ENCODE measurements at places on chromosomes 3 and 15.

DNA sequence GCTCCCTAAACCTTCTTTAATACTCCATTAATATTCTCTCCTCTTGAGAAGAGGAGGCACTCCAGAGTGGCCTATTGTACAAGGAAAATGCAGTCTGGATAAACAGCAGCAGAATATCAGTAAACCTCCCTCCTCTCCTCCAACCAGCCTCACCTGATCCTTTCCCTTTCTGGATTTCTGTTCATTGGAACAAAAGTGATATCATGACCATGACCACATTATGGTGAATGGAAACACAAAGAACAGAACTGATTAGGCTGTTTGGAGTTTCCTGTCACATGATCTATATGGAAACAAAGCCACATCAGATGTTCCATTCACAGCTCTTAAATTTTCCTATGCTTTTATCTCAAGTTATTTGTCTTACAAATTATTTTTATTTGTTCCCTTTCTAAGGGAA, 14.6 kb downstream of the C2CD4B start:
- DNase-seq: no peak

DNA sequence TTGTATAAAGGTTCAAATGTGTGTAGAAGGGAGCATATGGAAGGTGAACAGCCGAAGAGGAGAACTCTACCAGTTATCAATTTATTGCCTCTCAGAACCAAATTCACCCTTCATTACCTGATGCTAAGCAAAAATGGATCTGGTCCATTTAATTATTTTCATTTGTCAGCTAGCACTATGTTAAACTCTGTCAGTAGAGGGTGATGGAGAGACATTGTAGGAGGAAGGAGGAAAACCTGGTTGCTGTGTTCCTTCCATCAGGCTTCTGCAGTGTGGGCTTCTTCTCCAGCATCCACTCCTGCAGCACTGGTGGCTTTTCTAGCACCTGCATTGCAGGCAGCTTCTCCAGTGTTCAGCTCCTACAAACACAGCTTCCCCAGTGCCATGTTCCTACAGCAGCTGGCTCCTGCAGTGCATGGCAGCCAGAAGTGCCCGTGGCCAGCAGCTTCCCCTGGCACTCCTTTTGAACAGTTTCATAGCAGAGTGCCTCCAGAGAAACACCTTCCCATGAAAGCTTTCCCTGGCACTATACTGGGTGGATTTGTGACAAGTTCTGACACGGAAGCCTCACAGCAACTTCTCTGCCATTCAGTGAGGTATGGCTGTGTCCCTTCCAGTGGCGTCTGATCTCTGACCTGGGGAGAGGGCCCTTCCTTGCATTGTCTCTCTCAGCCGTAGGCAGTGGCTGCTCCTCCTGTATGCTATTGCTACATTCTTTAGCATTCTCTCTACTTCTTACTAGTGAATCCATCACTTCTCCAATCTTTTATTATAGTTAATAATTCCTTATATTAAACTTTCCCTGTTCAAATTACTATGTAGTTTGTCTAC, 14.6 kb upstream of the IL17RD start:
- no peak for DNase-seq

DNA sequence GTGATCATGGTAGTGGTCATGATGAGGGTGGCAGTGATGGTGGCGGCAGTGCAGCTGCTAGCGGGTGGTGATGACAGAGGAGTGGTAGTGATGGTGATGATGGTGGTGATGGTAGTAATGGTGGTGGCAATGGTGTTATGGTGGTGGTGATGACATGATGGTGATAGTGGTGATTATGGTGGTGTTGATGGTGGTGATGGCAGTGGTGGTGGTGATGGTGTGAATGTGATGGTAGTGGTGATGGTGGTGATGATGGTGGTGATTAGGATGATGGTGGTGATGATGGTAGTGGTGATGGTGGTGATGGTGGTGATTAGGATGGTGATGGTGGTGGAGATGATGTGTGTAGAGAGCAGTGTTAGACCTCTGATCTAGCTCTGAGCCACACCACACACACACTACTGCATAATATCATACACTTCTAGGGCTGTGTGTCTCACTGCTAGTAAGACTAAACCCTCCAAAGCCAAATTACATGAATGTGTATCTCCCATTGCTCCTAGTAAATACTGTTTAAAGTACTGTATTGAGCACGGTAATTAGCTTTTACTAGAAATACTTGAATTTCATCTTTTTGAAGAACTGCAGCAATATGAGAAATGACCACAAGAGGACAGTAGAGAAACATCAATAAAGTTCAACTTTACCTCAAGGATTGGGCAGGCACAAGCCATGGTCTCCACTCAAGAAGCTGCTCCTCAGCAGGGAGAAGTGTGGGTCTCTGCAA, 28.8 kb downstream of the TMED3 start:
- DNase-seq: no peak

- DNase-seq: peak; percentile 31
Observed at GRCh38 chr3:42402394-42403096, 7.9 kb downstream of the LYZL4 start.

- no peak for DNase-seq
Observed at GRCh38 chr3:57281715-57282114, 10.8 kb downstream of the ASB14 start.

GRCh38 chr3:132088291-132088690, 53.5 kb upstream of the CPNE4 start:
- DNase-seq: no peak
